ENCODE measurements at places on chromosomes 16 and 17. TPM values are rescaled to one million over a fixed set of nuclear protein-coding genes. Genes with fewer than 3 reads are reported as not detected.

Gene ANKRD40
- polyA plus RNA-seq = 19.8 TPM

Gene BCL6B
- 3.3 TPM for polyA plus RNA-seq

Gene ABI3
- polyA plus RNA-seq = 2.4 TPM

Gene TOP3A
- 24.9 TPM for polyA plus RNA-seq

Gene ALOX12
- 1.5 TPM for polyA plus RNA-seq

Gene FOXN1
- polyA plus RNA-seq = not detected

Gene RHBDF1
- 22.1 TPM for polyA plus RNA-seq

Gene KRTAP9-2
- polyA plus RNA-seq = not detected

Measured in GM23338 (cell line).